Inflammatory macrophage (primary cell): ENCODE measurements at places on chromosomes 2 and 18.

DNA sequence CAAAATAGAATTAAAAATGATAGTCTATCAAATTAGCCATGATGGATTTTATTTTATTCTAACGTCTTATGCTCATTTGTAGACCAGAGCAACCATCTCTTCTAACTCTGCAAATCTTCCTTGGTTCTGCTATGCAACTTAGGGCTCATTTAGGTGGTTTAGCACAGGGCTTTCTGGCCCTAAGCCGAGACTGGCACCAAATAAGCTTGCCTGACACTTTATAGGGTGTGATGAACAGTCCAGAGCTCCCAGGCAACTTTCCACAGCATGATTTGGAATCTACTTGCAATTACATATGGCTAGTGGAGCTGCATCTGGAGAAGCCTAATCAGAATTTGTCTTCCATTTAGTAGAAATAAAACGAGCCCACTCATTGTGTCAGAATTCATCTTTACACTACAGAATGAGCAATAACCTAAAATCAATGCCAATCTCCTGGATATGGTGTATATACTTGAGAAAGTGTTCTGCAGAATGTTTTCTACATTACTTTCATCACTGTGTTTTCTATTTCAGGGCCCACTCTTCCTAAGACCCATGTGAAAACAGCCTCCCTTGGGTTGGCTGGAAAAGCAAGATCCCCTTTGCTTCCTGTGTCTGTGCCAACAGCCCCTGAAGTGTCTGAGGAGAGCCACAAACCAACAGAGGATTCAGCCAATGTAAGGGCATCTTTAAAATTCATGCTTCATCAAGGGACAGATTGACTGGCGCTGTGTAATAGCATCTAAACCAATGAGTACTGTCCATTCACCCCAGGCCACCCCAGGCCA lies 698.2 kb downstream of the MBD2 start:
- no peak for DNase-seq

DNA sequence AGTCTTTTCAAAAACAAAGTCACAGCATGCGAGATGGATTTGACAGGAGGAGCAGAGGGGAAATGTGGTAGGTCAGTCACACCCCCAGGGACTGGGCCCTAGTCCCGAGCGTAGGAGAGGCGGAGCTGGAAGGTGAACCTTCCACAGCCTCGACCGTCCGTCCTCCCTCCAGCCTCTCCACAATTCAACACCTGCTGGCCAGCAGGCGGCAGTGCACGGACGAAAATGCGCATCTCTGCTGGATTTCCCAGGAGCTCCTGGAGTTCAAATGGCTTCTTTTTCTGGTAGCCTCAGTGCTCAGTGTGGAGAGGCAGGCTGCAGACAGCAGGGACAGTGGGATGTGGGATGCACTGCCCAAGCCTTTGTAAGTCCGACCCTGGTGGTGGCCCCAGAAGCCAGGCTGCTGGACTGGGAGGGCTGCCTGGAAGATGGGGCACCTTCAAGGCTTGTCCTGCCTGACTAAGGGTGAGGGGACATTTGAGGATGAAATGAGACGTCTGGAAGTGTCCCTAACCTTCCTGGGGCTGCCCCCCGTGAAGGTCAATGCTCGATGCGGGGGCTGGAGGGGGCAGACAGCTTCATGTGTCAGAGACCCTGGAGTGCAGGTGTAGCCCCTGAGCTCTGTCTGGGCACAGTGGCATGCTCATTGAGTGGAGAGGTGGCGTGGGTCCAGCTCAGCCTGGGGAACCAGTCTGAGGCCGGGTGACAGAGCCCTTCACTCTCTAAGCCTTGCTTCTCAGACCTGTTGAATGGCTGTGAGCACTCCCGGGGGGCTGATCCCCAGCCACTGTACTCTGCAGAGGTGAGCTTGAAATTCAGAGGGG lies 189.5 kb downstream of the TFCP2L1 start:
- DNase-seq: peak; percentile 33

DNA sequence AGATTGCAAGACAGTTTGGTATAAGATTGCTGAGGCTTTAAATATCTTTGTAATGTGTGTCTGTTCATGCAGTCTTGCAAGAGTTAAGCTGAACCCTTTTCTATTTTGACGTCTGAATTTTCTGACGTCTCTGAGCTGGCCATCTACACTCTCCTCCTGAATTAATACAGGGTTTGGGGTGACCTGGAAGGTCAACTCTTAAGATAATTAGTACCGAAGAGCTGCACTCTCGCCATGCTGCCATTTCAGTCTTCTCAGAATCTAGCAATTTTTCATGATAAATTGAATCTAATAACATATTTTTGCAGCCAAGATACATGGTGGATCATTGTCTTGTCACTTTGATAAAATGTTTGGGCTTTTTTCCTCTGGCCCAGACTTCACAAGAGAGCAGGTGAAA lies 1245.2 kb upstream of the CELF4 start:
- no peak for DNase-seq

- no peak for DNase-seq
Observed at GRCh38 chr2:127566576-127566975, 31.1 kb downstream of the MYO7B start.

- no peak for DNase-seq
Observed at GRCh38 chr18:6482198-6482977, 67.7 kb upstream of the L3MBTL4 start.

- no peak for DNase-seq
Observed at GRCh38 chr2:218065239-218066006, 3.6 kb upstream of the RUFY4 start.

- DNase-seq: no peak
Observed at GRCh38 chr18:48991676-48992075, 40.9 kb upstream of the SMAD7 start.

GRCh38 chr2:80506563-80506962 lies 202.0 kb upstream of the LRRTM1 start:
- no peak for DNase-seq

GRCh38 chr2:241256168-241256545 lies 59.3 kb downstream of the HDLBP start:
- DNase-seq: no peak

- DNase-seq: no peak
Observed at GRCh38 chr2:158740621-158741020, 54.5 kb upstream of the DAPL1 start.

- DNase-seq: no peak
Observed at GRCh38 chr2:221549143-221549542, 23.0 kb downstream of the EPHA4 start.

- no peak for DNase-seq
Observed at GRCh38 chr2:8892111-8892510, 54.7 kb upstream of the KIDINS220 start.

GRCh38 chr18:67893916-67894315 lies 377.4 kb upstream of the DSEL start:
- no peak for DNase-seq

DNA sequence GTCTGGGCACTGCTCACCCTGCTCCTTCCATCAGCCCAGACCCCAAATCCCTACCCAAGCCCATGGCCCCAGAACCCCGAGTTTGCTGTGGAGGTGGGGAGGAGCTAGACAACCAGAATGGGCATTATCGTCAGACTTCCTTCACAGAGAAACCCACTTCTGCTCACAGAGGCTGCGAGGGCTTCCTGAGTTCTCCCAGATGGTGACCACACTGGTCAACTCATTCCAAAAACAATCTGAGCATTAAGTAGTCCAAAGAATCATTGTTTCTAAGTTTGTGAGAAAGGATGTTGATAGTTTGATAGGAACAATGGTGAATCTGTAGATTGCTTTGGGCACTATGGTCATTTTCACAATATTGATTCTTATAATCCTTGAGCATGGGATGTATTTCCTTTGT lies 60.2 kb downstream of the LRRC30 start:
- no peak for DNase-seq

GRCh38 chr2:55618025-55618274 lies 528 bp upstream of the PPP4R3B start:
- no peak for DNase-seq

GRCh38 chr2:241978670-241979069 lies 109.1 kb downstream of the RTP5 start:
- DNase-seq: no peak

GRCh38 chr18:26971409-26971808 lies 105.9 kb upstream of the AQP4 start:
- no peak for DNase-seq

GRCh38 chr18:7511106-7511505 lies 56.0 kb upstream of the PTPRM start:
- DNase-seq: no peak

DNA sequence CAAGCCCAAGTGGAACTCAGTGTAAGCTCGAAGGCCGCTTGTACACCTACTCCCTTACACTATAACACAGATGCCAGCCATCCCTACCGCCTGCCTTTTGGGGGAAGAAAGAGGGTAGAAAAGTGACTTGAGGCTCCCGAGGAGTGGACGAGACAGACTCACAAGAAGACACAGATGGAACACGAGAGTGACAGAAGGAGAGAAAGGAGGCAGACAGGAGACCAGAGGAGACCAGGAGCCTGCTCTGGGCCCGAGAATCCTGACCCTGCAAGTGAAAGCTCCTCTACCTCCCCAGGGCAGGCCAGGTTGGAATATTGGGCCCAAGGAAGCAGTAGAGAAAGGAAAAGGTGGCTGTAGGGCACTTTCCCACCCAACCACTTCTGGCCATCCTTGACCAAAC lies 23.4 kb upstream of the TNS1 start:
- no peak for DNase-seq

DNA sequence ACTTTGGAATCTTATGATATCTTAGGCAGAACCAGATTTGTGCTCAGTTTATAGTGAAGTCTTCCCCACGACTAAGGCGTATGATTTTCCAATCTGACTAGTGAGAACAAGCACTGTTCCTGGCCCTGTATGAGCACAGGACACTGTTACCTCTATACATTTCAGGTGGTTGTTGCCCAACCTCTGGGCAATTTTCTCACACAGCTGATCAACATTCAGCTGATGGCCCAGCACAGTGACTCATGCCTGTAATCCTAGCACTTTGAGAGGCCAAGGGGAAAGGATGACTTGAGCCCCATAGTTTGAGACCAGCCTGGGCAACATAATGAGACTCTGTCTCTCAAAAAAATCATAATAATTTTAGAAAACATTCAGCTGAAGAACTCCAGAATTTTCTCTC lies 119.5 kb downstream of the ASXL3 start:
- no peak for DNase-seq

GRCh38 chr18:79847606-79848293 lies 50.0 kb downstream of the KCNG2 start:
- DNase-seq: no peak

DNA sequence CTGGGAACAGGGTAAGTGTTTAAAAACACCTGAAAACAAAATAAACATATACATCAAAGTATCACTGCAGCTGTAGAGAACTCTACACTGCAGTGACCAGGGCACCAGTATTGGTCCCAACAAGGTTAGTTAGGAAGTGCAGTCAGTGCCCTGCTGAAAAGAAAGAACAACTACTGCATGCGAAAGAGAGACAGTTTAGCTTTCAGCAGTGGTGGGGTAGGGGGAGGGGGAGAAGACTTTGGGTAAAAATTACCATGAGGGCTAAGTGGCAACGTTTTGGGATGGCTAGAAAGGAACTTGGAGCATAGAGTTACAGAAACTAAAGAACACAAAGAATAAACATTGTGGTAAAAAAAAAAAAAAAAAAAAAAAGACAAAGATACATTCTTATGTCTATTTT lies 112.1 kb downstream of the UPP2 start:
- no peak for DNase-seq

- no peak for DNase-seq
Observed at GRCh38 chr2:195442458-195443175, 214.4 kb upstream of the SLC39A10 start.

DNA sequence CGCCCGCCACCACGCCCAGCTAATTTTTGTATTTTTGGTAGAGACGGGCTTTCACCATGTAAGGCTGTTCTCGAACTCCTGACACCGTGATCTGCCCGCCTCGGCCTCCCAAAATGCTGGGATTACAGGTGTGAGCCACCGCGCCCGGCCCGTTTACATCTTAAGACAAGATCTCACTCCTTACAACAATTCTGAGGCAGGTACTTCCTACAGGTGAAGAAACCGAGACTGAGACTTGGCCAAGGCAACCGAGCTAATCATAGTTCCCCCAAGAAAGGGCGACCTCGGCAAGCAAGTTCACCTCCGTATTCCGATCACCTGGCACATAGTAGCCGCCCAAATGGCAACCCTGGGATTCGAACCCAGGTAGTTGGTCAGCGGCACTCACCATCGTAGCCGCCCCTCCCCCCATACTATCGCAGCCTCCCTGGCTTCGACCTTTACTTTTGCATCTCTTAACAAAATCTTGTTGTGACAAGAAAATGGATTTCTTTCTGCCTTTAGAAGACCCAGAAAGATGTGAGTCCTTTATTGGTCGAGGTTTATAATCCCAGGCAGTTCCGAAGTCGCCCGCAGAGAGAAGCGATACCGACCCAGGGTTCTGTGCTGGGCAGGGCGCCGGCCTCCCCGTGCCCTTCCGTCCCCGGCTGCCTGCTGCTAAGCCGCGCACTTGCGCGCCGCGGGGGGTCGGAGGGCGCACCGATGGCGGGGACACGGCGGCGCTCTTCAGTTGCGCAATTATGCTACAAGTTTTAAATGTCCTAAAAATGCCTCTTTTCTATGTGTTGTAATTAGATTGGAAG lies 1.1 kb upstream of the FZD5 start:
- peak; percentile 13 for DNase-seq

DNA sequence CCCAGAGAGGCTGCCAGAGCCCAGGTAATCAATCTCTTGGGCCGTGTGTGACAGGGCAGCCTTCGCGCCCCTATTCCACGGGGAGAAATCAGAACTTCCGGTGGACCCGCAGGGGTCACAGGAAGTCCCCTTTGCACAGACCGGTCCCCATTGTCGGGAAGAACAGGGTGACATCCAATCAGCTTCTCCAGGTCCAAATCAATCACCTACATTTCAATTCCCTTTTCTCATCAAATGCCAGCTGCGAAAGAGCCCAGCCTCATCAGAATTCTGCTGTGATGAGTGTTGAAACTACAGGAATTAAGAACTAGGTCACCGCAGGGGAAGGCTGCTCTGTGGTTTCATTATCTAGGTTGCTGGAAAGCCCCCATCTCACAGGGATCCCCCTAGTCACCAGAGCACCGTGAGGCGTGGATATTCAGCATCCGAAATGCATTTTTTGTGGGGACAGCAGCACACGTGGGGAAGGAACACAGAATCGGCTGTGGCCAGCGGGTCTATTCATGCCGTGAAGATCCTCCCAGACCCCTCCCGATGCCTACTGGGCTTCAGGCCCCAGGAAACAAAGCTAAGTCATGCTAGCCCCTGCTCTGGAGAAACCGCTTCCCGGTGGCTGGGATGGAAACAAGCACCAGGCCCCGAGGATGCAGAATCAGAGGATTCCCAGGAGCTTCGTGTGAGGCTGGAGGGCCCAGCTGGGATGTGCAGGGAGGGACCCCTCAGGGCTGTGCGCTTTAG lies 193.7 kb upstream of the ID2 start:
- DNase-seq: peak; percentile 26

GRCh38 chr2:228614741-228615140 lies 433.3 kb upstream of the SPHKAP start:
- no peak for DNase-seq

GRCh38 chr2:234203135-234203984 lies 152.9 kb downstream of the SPP2 start:
- no peak for DNase-seq

GRCh38 chr2:199488772-199489400 lies 31.1 kb upstream of the SATB2 start:
- DNase-seq: peak; percentile 55

GRCh38 chr2:57549642-57550102 lies 496.9 kb upstream of the VRK2 start:
- DNase-seq: peak; percentile 58

GRCh38 chr2:12430407-12431133 lies 286.2 kb upstream of the TRIB2 start:
- DNase-seq: peak; percentile 84
